Fibroblast of skin of back (primary cell): ENCODE measurements at places on chromosomes 1 and 21.

DNA sequence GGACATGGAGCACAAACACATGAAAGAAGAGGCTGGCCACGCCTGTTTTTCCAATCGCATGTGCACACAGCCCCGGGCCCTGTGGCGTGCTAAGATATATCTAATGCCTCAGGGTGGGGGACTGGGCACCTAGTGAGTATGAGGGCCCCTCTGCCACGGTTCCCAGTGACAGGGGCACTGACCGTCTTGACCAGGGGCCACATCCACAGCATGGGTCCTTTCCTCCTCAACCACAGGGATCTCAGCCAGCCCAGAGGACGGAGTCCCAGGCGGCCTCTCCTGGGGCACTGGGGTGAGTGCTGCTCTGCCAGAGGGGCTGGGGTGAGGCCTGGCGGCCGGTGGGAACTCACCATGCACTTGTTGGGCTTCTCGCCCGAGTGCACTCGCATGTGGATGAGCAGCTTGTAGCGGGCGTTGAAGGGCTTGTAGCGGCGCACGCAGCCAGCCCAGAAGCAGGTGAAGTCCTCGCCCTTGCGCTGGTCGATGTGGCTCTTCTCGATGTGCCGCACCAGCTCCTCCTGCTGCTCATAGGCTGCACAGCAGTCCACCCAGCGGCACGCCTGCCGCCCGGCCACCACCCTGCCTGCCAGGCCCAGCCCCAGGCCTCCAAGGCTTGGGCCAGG is 134.7 kb downstream of the DMRTB1 start:
- no peak for DNase-seq

DNA sequence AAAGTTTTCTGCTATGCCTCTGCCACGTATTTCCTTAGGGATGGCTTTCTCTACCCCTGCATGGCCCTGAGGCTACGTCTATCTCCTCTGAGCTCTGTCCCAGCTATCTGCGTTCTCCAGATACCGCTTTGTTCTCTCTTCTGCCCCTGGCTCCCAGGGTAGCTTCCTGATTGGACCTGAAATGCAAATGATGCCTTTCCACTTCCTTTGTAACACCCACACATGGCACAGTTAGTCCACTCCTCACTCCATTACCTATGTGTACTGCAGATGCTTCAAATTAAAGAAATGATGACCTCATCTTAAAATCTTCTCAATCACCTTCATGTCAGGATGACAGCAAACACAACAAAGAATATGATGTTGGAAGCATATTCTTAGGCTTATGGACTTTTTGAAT is 138.6 kb upstream of the POGK start:
- DNase-seq: no peak

DNA sequence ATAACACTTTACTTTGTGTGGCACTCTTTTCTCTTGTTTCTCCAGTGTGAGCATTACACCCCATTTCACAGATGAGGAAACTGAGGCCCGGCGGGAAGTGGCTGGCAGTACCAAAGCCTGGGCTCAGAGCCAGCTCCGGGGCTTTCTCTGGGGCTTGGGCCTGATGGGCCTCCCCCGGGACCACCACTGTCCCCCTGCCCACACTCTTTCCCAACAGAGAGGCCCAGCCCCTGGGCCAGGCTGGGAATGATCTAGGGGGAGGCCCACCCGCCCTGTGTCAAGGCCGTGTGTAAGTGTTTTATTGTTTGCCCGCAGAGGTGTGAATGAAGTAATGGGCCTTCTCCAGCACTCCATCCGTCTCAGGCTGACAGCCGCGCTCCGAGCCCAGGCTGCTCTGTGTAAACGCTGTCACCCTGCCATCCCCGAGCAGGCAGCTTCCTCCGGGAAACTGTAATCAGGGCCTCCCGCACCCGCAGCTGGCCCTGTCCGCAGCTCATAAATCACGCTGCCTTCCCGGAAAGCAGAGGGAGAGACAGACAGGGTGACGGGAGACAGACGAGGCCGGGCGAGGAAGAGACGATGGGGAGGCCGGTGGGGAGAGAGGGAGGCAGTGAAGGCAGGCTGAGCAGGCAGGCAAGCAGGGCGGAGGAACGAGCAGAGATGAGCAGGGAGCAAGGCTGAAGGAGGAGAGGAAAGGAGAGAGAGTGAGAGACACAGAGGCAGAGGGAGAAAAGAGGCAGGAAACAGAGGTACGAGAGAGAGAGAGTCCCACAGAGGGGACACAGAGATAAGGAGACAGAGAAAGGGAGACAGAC is 109.7 kb upstream of the ZBTB40 start:
- peak; percentile 23 for DNase-seq

GRCh38 chr21:15794277-15794912 is 64.6 kb downstream of the USP25 start:
- DNase-seq: no peak

- no peak for DNase-seq
Observed at GRCh38 chr1:110610696-110611286, 4.6 kb upstream of the KCNA2 start.
